ENCODE measurements at places on chromosomes 4 and X.
A peak's percentile ranks its signal among the peaks of the same experiment; 100 is the strongest.

DNA sequence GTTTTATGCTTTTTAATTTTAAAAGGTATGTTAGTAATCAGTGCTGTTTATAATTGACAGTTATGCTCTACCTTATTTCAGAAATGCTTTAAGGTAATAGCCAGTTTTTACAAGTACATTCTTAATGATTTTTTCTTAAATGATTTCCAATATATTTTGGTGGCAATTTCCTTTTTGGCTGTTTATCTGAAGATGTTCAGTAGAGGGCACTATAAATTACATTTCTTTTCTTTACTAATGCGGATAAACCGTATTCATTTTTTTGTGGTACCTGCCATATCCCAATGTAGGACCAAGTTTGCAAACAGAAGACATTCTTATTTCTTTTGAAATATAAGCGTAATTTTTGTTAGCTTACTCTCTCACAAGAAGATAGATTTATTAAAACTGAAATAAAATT is 65.4 kb downstream of the CCKAR start:
- DNase-seq: no peak

- DNase-seq: no peak
Observed at GRCh38 chr4:118776157-118776954, 59.6 kb downstream of the SEC24D start.

DNA sequence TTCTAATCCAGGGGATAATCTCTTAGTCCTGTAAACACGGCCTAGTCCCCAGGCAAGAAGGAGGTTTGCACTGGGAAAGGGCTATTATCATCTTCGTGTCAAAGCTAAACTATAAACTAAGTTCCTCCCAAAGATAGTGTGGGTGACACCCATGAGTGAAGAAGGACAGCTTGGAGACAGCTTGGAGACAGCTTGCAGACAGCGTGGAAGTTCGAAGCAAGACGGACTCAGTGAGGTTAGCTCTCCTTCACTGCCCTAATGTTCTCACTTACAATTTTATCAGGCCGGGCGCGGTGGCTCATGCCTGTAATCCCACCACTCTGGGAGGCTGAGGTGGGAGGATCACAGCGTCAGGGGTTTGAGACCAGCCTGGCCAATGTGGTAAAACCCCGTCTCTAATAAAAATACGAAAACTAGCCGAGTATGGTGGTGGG is 19.2 kb upstream of the PLCXD1 start:
- DNase-seq: no peak

DNA sequence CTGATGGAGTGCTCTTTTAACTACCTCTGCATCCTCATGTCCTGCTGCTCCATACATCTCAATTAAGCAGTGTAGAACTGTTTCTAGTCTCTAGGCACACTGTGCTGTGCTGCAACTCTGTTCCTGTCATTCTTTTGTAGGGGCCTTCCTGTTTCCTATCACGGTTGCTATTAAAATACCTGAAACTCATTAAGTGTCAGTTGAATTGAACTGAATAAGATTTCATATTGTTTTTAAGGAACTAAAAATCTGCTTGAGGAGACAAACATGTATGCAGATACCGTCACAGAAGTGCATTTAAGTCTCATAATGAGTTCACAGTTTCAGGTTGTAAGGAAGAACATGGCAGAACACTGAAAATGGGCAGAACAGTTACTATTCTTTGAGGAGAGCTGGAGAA is 170.1 kb downstream of the LARP7 start:
- DNase-seq: no peak

- DNase-seq: no peak
Observed at GRCh38 chr4:182307746-182308145, 64.5 kb downstream of the TENM3 start.

DNA sequence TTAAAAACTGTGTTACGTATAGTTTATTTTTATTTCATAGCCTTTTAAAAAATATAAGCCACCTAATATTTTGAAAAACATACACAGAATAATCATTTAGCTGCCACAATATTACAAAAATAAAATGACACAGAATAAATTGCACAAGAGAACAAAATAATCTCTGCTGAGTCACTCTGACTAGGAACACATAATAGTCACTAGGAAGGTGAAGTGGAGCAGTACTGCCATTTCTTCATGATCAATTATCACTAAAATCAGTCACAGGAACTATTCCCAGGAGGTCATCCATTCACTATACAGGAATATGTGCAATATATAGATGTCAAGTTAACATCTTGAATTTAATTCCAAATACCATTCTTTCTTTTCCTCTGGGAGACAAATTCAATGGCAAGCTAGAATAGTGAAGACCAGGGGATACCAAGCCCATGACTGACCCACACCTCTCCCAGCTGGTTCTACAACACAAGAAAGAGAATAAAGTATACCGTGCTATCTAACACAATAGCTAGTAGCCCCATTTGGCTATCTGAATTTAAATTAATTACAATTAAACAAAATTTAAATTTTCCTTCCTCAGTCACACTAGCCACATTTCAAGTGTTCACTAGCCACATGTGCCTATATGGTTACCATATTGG is 5.9 kb downstream of the SMIM43 start:
- no peak for DNase-seq

DNA sequence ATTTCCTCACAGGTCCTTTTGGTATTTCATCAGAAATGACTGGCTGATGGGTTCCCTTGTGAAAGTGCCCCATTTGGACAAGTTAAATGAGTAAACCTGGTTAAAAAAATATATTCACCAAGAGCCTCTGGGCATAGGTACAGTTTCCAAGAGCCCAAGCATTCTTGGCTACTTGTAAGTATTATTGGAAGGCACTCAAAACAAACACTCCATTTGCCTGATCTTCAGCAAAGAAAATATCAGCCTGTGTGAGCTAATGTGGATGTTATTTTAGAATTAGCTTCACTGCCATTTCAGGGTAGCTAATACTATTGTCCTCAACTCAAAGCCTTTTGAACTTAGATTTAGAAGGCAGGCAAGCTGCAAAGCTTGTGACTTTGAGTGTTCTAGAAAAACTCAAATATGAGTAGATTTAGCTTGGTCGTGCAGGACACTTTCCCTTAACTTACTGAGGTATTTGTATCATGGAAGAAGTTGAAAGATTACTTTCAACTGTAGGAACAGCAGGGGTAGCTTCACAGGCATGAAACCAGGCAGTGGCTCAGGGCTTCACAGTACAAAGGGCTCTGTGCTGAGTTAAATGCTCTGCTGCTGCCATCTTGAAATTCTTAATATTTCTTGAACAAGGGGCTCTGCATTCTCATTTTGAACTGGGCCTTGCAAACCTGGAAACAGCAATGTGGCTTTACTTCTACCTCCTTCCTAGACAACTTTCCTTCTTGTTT is 177.2 kb downstream of the AMELX start:
- DNase-seq: no peak

- peak; percentile 29 for DNase-seq
Observed at GRCh38 chr4:89868999-89869589, 25.6 kb upstream of the MMRN1 start.

GRCh38 chr4:168812806-168813205 is 197.2 kb downstream of the CBR4 start:
- no peak for DNase-seq

DNA sequence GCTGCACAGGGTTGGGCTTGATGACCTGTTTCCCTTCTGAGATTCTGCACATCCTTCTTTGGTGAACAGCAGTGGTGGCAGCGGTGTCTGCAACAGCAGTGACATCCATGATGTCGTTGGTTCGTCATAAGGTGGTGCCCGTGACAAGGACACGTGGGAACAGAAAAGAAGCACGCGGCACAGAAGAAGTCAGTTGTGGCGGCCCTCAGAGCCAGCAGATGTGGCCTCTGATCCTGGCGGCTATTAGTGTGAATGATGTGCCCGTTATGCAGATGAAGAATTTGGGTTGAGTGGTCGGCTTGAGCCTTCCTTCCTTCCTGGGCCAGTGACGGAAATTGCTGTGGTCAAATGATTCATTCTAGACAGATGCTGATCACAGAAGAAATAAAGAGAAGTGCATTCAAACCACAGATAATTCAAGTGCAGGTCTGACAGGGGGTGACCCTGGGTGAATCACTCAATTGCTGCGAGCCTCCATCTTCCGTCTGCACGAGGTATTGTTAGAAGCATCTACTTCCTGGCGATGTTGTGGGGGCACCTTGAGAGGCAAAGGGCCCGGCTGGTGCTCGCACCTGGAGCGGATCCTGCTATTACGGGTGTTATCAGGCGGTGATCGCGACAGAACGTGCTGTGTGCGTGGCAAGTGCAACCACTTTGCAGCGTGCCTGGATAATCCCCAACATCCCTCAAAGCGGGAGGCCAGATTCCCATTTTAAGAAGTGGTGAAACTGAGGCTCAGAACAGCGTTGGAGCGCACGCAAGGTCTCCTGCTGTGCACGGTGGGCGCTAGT is 215.2 kb upstream of the PSAPL1 start:
- DNase-seq: peak; percentile 80

DNA sequence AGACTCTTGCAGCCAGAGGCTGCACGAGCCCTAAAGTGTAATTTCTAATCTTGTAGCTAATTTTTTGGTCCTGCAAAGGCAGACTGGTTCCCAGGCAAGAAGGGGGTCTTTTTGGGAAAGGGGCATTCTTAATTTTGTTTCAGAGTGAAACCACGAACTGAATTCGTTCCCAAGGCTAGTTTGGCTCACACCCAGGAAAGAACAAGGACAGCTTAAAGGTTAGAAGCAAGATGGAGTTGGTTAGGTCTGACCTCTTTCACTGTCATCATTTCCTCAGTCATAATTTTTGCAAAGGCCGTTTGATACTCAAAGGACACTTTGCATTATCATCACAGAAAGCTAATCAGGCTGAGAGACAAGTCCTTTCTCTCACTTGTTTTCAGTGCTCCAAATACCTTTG is 30.9 kb downstream of the XG start:
- no peak for DNase-seq

DNA sequence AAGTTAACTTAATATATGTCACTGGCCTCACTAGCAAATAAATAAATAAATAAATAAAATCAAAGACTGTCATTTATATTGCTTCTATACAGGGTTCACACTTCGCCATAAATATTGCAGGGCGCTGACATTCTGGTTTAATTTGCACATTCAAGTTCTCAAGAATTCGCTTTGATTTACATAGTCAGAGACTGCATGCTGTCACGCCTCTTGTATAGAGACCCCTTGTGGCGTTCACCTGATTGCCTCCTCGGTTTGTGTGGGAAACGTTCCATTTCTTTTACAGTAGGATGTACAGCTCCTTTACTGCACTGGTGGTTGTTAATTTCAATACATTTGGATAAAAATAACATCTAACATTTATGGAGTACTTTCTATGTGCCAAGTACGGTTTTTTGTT is 71.3 kb upstream of the ADGRG2 start:
- no peak for DNase-seq

- DNase-seq: no peak
Observed at GRCh38 chr4:40210776-40211175, 13.9 kb downstream of the RHOH start.

- DNase-seq: no peak
Observed at GRCh38 chr4:83556006-83556707, 20.2 kb downstream of the GPAT3 start.

DNA sequence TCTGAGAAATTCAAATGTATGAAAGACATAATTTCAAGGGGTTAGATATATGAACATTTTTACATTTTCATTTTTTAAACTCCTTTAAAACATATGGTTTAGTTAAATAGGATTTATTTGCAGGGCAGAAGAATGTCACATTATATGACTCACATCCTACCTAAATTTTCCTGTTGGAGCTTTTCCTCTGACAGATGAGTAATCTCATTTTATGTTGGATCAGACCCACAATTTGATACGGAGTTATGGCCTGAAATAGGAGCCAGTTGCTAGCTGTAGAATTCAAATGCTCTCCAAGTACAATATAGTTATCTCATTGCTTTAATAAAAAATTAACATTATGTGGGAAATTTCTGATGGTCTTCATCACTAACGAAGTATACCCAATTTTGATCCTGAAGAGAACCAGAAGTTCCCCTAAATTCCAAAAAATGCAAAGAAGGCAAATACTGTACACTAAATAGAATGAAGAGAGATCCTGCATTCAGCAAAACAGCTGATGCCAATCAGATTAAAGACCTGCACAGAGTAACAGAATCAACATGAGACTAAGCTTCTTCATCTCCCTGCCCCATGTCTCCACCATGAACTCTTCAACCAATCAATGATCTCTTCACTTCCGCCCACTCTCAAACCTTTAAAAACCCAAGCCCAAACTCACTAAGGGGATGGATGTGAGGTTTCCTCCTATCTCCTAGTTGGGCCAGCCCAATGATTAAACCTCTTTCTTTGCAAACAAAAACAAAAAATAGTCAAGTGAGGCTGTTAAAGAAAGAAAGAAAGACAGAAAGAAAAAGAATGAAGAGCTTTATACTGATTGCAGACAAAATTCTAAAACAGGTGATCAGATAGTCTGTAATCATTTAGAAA is 10.9 kb upstream of the EXOSC9 start:
- no peak for DNase-seq

GRCh38 chr4:98626350-98626749 is 32.1 kb downstream of the TSPAN5 start:
- no peak for DNase-seq

- no peak for DNase-seq
Observed at GRCh38 chr4:111744847-111745246, 400.4 kb upstream of the FAM241A start.

- no peak for DNase-seq
Observed at GRCh38 chrX:118062048-118062789, 54.4 kb downstream of the KLHL13 start.

DNA sequence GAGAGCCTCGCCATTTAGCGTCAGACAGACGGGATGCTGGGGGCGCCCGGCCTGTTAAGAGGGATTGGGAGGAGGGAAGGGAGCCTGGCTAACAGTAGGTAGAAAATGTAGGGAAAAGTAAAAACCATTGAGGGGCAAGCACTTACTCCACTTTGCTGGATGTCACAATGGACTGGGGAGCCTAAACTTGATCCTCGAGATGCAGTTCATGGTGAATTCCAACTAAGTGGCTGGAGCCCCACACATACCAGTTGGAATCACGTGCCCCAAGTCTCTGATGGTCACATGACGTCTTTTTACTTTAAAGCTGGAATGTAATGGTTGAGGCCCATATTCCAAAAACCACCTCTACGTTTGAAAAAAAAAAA is 1.5 kb downstream of the PLS3 start:
- no peak for DNase-seq

DNA sequence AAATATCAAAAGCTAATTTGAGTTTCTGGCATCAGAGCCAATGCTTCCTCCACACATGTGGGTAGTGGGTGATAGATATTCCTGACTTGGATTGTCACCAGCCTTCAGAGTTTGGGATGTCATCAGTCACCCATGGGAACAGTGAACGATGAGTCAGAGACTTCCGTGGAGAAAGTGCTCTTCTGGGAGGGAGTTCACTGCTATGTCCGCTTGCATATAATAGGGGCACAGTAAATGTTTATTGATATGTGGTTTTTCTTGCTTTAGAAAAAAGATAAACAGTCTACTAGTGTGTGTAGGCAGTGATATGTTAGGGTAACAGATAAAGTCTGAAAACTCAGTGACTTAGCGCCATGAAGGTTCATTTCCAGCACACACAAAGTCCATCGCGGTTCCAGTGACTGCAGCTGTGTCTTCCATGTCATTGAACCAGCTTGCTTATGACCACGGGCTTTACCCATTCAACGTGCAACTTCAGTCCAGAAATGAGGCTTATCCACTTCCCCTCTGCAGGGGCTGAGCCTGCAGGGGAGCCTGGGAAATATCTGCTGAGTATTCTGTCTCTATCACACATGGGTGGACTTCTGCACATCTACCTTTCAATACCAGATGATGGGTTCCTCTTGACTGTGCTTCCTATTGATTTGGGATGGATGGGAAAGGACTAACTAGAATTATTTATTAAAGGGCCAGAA is 87.7 kb upstream of the WWC2 start:
- no peak for DNase-seq

- DNase-seq: peak; percentile 77
Observed at GRCh38 chr4:37803348-37803973, 23.0 kb upstream of the PGM2 start.
